Esophagus squamous epithelium (tissue), 5 donors: ENCODE measurements at places on chromosomes 12 and 14.

DNA sequence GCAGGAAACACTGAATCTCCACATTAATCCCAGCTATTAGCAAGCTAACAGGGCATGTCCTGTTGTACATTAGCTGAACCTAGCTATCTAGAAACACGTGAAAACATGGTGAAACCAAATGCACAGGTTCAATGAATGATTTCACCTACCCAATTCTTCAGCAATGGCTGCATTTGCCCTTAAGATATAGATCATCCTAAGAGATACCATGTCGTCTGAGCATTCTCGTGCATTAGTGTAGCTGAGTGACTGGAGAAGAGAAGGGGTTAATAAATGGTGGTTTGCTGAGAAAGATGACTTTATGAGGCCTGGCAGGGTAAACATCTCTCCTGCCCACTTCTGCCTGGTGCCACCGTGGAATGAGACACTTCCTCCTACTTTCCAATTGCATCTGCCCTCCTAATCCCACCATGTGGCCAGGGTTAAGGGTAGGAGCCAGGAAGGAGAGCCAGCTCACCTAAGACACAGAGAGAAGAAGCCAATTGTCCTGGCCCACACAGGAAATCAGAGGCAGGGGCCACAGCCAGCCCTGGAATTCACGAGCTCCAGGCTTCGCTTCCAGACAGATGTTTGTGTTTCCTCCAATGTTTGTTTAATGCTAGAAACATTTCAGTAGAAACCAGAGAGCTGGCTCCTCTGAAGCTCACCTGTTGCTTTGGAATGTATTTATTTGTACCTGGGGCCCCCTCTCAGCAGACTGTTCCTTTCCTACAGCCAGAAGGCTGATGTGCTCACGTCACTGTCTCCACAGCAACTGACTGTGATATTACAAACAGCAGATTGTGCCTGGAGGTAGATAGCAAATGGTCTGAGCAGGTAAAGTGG lies 126.0 kb upstream of the PARP11 start:
- no peak for DNase-seq

DNA sequence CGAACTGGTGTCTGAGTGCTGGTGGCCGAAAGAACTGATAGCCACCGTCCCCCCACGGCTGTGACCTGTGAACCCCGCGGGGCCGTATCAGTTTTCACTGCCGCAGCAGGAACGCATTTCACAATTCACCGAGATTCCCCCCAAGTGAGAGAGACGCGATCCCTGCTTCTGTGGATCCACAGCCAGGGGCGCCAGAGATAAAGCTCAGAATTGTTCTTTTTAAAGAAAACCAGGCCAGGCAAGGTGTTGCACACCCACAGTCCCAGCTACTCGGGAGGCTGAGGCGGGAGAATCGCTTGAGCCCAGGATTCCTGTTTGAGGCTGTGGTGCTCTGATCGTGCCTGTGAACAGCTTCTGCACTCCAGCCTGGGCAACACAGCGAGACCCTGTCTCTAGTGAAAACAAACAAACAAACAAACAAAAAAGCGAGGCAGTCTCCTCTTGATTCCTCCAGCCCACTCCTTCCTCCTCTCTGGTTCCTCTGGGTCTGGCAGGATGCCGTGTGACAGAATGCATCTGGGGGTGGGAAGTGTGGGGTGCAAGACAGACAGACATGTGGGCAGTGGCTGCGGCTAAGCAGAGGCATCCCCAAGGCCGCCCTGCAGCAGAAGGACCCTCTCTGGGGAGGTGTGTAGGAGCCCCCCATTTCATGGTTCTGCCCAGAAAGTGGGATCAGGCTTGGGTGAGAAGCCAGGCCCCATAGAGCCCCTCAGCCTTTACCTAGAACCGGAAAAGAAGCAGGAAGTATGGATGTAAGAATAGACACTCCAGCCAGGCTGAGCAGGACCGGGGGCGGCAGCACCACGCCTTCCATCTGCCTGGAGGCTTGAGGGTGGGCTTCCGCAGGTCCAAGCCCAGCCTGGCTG lies 39.2 kb upstream of the PPP1R13B start:
- no peak for DNase-seq

DNA sequence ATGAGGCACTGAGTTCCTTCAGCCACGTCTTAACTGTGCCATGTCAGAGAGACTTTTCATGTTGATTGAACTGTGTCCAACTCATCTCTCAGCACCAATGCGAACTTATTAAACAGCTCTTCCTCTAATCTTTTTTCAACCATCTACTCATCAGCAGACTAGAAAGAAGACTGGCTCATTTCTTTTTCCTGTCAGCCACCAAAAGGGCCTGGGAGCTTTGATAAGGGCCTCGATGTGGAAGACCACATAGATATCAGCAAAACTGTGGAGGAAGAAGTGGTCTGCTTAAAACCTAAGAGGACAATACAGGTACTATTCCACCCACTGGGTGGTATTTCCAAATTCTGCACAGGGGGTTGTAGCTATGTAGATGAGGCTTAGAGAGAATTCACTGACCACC lies 3.6 kb upstream of the PLXNC1 start:
- no peak for DNase-seq

GRCh38 chr14:96203635-96204034 lies 1.0 kb upstream of the BDKRB2 start:
- no peak for DNase-seq

- DNase-seq: no peak
These were observed 7.1 kb downstream of the STX2 start for GRCh38 chr12:130831876-130832405.

DNA sequence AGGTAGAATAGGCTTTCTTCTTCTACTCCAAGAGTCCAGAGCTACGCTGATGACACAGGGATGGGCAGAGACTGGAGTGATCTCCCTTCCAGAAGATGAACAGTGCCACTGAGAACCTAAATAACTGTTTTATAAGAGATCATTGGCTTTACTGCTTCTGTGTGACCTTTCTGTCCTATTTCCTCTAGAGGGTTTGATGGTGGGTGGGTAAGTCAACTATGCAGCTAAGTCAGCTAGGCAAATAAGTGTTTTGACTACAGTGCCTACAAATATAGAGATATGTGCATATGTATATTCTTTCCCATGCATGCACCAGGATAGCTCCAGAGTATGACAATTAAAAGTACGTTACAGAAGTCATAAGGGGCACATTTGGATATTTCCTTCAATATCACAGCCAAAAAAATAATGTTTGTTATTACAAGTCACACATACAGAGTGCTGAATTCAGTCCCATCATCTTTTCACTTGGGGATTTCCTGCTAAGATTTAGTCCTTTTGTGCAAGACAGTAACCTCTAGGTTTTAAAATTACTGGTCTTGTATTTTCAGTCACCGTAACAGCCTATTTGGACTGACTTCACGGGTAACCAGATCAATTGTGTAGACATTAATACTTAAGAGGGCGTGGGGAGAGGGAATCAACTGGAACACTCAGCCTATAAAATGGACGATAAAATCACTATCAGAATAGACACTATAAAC lies 412.6 kb upstream of the SOX5 start:
- no peak for DNase-seq

DNA sequence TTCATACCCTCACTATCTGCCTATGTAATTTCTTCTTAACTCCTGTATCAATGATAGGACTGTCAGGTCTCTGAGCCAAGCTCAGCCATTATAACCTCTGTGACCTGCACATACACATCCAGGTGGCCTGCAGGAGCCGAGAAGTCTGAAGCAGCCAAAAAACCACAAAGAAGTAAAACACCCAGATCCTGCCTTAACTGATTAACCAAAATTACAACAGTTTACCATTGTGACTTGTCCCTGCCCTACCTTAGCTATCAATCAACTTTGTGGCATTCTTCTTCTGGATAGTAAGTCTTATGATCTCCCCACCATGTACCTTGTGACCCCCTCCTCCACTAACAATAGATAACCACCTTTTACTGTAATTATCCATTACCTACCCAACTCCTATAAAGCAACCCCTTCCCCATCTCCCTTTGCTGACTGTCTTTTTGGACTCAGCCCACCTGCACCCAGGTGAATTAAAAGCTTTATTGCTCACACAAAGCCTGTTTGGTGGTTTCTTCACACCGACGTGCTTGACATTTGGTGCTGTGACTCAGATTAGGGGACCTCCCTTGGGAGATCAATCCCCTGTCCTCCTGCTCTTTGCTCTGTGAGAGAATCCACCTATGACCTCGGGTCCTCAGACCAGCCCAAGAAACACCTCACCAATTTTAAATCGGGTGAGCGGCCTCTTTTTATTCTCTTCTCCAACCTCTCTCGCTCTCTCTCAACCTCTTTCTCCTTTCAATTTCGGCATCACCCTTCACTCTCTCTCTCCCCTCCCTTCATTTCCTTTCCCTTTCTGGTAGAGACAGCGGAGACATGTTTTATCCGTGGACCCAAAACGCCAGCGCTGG lies 11.5 kb upstream of the LGMN start:
- DNase-seq: no peak

- no peak for DNase-seq
These were observed 24.4 kb downstream of the ETV6 start for GRCh38 chr12:11673666-11674461.

GRCh38 chr14:55386037-55386808 lies 25.4 kb downstream of the ATG14 start:
- DNase-seq: no peak

DNA sequence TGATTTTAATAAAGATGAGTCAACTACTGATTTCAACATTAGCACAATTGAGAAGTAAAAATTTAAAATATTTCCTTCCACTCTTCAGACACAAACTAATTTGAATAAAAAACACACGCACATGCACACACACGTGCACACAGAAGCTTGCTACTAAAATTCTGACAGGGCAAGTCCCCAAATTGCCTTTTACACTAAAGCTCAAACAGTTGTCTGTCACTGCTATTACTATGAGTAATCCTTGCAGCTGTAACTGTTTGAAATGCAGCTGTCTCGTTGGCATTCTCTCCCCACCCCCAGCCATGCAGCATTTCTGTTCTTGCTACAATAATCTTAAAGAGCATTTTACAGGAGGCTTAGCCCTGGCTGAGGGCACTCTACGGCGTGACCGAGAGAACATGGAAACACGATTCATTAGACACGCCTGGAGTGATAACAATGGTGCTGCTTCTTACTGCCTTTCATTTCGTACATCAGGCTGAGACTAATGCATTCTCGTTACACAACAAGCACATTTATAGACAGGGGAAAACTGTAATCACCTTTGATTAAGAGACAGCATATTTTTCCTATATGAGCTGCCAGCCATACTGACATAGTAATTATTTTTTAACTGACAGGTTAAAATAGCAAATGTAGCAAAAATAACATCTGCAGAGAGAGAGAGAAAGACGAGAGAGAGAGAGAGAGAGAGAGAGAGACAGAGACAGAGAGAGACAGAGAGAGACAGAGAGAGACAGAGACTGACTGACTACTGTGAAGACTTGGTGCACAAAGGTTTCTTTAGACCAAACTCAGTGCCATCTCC lies 153.8 kb downstream of the MED13L start:
- DNase-seq: no peak

- no peak for DNase-seq
These were observed 3.3 kb downstream of the PPP1R3E start for GRCh38 chr14:23299211-23299957.

DNA sequence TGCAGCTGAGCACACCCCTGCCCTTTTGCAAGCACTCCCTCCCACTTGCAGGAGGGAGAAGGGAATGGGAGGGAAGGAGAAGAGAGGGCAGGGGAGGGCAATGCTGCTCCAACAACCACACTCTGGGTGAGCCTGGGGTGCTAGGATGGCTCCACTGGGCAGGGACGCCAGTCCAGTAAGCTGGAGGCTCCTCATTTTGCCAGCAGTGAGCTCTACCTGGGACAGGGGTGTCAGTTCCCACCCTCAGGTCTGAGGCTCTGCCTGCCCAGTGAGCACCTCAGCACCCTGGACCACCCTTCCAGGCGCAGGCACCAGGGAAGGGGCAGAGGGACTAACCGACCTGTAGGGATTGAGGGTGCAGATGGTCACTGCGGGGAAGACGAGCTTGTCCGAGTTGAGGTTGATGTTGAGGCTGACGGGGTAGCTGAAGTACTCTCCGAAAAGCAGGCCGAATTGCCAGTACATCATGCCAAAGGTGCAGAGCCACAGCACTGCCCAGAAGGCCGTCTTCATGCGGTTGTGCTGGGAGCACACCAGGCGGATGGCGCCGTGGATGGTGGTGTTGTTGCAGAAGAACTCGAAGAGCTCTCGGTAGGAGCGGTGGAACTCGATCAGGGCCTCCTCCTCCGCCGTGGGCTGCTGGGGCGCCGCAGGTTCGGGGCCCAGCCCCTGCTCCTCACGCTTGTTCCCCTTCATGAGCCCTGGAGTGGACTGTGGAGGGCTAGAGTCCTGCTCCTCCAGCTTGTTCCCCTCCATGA lies 1.2 kb downstream of the SCNN1A start:
- DNase-seq: no peak

DNA sequence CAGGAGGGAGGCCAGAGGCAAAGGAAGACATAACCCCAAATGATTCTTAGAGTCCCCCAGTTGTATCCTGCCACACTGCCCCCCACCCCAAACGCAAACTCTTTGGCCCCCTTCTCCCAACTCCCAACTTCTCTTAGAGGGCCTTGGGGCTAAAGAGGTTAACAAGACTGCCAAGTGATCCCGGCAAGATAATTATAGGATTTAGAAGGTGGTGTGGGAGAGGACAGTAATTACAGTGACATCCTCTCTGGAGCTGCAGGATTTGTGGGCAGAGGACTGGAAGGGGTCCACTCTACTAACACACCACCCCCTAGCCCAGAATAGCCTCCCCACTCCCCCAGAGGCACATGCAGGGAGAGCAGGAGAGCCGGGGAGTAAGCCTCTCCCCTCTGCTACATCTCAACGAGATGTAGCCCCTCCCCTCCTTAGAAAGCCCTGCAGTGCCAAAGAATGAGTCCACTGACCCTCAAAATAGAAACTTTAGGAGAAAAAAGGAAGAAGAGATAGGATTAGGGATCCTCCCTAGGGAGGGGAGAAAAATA lies 5.3 kb upstream of the GDF11 start:
- no peak for DNase-seq

DNA sequence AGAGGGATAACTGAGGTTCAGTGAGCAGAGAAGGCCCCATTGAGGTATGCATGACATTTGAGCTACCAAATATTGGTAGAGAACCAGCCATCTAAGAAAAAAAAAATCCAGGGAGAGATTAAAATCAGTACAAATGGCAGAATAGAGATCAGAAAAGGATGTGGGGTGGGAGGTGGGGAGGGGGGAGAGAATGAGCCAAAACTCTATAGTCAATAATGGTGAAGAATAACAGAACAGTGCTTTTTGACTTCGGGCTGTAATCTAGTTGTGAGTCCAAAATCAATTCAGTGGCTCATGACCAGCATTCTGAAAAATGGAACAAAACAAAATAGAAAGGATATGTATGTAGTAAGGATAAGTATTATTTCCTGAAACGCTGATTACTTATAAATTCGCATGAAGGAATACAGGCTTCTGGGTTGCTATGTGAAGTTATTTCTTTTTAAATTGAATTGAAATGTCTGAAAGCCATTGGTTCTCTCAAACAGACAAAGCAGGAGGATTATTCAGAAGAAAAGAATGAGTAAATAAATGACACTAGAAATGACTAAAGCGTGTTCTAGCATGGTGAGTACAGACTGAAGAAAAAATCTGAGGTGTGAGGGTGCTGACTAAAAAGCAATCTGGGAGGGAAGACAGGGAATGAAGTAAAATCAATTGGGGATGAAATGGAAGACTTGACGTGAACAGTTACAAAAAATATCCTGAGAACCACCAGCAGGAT lies 72.4 kb downstream of the ATP2B1 start:
- DNase-seq: no peak
